ENCODE measurements at places on chromosomes 7 and 10.
A peak's percentile ranks its signal among the peaks of the same experiment; 100 is the strongest.

GRCh38 chr7:87152897-87153641 lies 816 bp downstream of the DMTF1 start:
- H3K27ac ChIP-seq, result peak overlapping the region; percentile 95
- peaks cover 5% of the 10 kb centered on the region for H3K4me1 ChIP-seq
- H3K27me3 ChIP-seq, result no peaks in the 10 kb centered on the region
- DNase-seq, result peak; percentile 54
- H3K4me3 ChIP-seq, result peak overlapping the region; percentile 71
- peaks cover 19% of the 10 kb centered on the region for H3K36me3 ChIP-seq

GRCh38 chr7:158591944-158592343 lies 4.3 kb upstream of the PTPRN2 start:
- no peak overlapping the region for H3K27ac ChIP-seq
- no peaks in the 10 kb centered on the region for H3K27me3 ChIP-seq
- no peaks in the 10 kb centered on the region for H3K4me1 ChIP-seq
- no peak for DNase-seq
- H3K36me3 ChIP-seq, result no peaks in the 10 kb centered on the region

- no peaks in the 10 kb centered on the region for H3K36me3 ChIP-seq
- H3K27me3 ChIP-seq, result no peaks in the 10 kb centered on the region
- no peak overlapping the region for H3K27ac ChIP-seq
- no peaks in the 10 kb centered on the region for H3K4me1 ChIP-seq
- H3K4me3 ChIP-seq, result no peak overlapping the region
- DNase-seq, result no peak
Observed at GRCh38 chr10:93071674-93072224, 1.9 kb upstream of the CYP26A1 start.

DNA sequence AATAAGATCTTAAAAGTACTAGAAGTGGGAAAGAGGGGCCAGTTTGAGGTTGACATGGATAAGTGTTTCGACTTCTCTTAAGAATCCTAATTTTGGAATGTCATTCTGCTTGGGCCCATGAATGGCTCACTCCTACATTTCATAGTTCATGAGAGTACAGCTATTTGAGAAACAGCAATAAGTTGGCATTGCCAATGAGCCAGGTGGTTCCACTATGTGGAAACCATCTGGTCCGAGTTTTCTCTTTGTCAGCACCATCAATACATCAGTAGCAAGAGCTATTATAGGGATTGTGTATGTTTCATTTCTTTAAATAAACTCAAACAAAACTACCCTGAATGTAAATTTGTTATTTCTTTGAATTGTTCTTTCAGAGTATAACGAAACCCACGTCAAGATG lies 78.1 kb upstream of the NEBL start:
- H3K4me3 ChIP-seq, result no peak overlapping the region
- no peaks in the 10 kb centered on the region for H3K4me1 ChIP-seq
- no peaks in the 10 kb centered on the region for H3K36me3 ChIP-seq

GRCh38 chr10:49173853-49174252 lies 14.3 kb downstream of the TMEM273 start:
- H3K4me1 ChIP-seq, result no peaks in the 10 kb centered on the region
- no peaks in the 10 kb centered on the region for H3K36me3 ChIP-seq
- H3K4me3 ChIP-seq, result no peak overlapping the region
- H3K27me3 ChIP-seq, result no peaks in the 10 kb centered on the region

DNA sequence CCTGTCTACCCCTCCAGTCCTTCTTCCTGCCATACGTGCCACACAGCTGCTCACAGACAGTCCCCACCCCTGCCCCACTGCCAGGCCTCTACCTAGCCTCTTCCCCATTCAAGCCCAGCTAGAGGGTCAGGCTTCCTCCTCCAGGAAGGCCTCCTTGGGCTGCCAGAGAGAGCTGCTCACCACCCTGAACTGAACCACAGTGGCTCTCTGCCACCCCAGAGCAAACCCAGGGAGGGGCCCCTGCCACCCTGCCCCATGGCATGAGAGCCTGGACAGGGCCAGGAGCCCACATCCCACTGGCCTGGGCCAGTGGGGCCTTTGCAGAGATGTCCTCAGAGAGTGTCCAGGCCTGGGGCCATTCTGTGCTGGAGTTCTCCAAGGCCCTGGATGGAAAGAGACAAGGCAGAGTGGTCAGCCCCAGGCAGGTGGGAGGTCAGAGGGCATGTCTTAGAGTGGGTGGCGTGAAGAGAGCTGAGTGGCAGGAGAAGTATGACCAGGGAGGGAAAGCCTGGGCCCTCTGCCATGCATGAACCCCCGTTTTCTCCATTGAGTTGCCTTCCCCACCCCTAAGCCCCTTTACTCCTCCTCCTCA lies 40.4 kb downstream of the TMEM270 start:
- no peak overlapping the region for H3K27ac ChIP-seq
- H3K4me1 ChIP-seq, result peaks cover 11% of the 10 kb centered on the region
- no peaks in the 10 kb centered on the region for H3K36me3 ChIP-seq
- no peak overlapping the region for H3K4me3 ChIP-seq

DNA sequence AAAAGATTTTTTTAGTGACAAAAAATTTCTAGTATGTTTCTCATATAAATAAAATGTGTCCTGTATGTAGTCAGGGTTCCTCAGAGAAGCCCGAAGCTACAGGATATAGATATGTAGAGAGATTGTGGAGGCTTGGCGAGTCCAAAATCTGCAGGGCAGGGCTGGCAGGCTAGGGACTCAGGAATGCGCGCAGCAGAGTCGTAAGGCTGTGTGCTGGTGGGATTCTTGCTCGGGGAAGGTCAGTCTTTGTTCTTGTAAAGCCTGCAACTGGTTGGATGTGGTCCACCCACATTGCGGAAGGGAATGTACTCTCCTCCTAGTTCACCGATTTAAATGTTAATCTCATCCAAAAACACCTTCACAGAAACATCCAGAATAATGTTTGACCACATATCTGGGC lies 30.6 kb downstream of the LHPP start:
- no peaks in the 10 kb centered on the region for H3K36me3 ChIP-seq
- no peak overlapping the region for H3K27ac ChIP-seq
- H3K27me3 ChIP-seq, result no peaks in the 10 kb centered on the region
- no peaks in the 10 kb centered on the region for H3K4me1 ChIP-seq

- H3K27me3 ChIP-seq, result no peaks in the 10 kb centered on the region
- no peak overlapping the region for H3K4me3 ChIP-seq
- H3K4me1 ChIP-seq, result no peaks in the 10 kb centered on the region
- DNase-seq, result no peak
- H3K27ac ChIP-seq, result no peak overlapping the region
Observed at GRCh38 chr10:129055225-129055624, 411.8 kb upstream of the MGMT start.

- H3K4me3 ChIP-seq, result no peak overlapping the region
- no peak overlapping the region for H3K27ac ChIP-seq
- H3K27me3 ChIP-seq, result no peaks in the 10 kb centered on the region
- H3K4me1 ChIP-seq, result peaks cover 47% of the 10 kb centered on the region
Observed at GRCh38 chr10:5622186-5622960, 44.0 kb downstream of the ASB13 start.

DNA sequence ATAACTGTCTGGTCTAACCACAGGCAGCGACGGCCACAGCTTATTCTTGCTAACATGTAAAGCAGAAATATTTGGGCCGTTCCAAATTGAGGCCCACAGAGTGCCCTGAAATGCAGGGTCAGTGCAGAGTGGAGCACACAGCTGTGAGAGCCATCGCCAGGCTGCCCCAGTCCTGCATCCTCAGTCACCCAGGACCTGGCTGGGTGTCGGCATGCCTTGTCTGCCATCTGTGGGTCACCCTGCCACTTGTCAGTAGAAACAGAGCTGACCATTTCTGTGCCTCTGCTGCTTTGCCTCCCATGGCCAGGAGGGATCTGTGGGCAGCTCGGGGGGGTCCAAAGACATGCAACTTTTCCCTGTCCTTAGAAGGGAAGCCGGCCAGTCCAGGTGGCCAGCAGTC lies 57.3 kb upstream of the BTBD16 start:
- no peaks in the 10 kb centered on the region for H3K4me1 ChIP-seq
- peaks cover 44% of the 10 kb centered on the region for H3K36me3 ChIP-seq
- H3K4me3 ChIP-seq, result no peak overlapping the region
- no peaks in the 10 kb centered on the region for H3K27me3 ChIP-seq

DNA sequence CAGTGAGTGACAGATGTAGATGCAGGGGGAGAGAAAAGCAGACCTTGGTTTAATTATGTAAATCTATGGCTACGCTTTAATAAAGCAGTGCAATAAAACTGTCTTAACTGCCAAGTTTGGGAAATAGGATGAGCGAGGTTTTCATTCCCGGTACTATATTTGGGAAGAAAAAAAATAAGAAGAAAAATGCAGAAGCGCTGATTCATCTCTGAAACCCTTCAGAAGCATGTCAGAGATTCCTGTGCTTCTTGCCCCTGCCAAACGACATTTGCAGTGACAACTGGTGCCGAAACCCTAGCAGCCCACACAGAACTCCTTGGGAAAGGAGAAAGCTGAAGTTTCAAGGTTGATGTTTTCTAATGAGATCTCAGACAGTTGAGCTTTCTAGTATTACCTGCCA lies 380.7 kb downstream of the REEP3 start:
- DNase-seq, result no peak
- H3K36me3 ChIP-seq, result no peaks in the 10 kb centered on the region
- H3K4me3 ChIP-seq, result no peak overlapping the region
- no peaks in the 10 kb centered on the region for H3K27me3 ChIP-seq

GRCh38 chr10:129792141-129792540 lies 171.9 kb downstream of the EBF3 start:
- no peak overlapping the region for H3K27ac ChIP-seq
- H3K36me3 ChIP-seq, result no peaks in the 10 kb centered on the region
- no peak for DNase-seq
- peaks cover 4% of the 10 kb centered on the region for H3K4me1 ChIP-seq

DNA sequence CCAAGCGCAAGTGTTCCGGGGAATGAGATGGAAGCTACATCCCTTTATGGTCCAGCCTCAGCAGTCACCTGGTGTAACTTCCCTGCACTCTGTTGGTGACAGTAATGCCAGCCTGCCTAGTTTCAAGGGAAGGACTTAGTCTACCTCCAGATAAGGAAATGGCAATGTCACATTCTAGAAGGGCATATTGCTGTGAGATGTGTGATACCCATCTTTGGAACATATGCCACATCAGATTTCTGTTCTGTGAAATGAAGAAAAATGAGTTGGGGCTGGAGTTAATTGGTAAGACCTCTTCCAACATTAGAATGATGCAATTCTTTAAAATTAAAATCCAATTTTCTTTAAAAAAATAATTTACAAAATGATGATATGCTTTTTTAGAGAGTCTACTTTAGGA lies 212.0 kb downstream of the LRMDA start:
- 0 out of 2 replicates have a peak, but pooled peaks cover 3% of the 10 kb centered on the region for H3K27me3 ChIP-seq
- no peak overlapping the region for H3K27ac ChIP-seq
- H3K4me3 ChIP-seq, result no peak overlapping the region
- no peak for DNase-seq

GRCh38 chr10:100009793-100010676 lies at the start of gene DNMBP:
DNMBP (minus strand) TSS chr10:100009947; CDS start chr10:99972124, 37,823 bp downstream.
- peak; percentile 82 for DNase-seq
- peak within 1 kb of the TSS; percentile 90 for H3K4me3 ChIP-seq
- H3K4me1 ChIP-seq, result peaks cover 13% of the 10 kb centered on the region

GRCh38 chr7:2776401-2776800 lies 67.7 kb downstream of the GNA12 start:
- H3K27me3 ChIP-seq, result no peaks in the 10 kb centered on the region
- DNase-seq, result no peak
- H3K4me3 ChIP-seq, result no peak overlapping the region
- H3K27ac ChIP-seq, result no peak overlapping the region

DNA sequence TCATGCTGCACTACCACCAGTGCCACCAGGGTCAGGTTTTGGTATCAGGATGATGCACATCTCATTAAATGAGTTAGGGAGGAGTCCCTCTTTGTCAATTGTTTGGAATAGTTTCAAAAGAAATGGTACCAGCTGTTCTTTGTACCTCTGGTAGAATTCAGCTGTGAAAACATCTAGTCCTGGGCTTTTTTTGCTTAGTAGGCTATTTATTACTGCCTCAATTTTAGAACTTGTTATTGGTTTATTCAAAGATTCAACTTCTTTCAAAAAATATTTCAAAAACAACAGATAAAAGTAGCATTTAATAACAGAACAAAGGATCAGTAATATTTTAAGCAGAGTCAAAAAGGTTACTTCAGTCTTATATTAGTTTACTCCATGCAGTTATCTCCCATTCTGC lies 6.4 kb upstream of the ZNF716 start:
- H3K4me1 ChIP-seq, result no peaks in the 10 kb centered on the region
- no peaks in the 10 kb centered on the region for H3K27me3 ChIP-seq
- H3K4me3 ChIP-seq, result no peak overlapping the region

- H3K27ac ChIP-seq, result no peak overlapping the region
- no peaks in the 10 kb centered on the region for H3K4me1 ChIP-seq
- H3K27me3 ChIP-seq, result no peaks in the 10 kb centered on the region
- H3K4me3 ChIP-seq, result no peak overlapping the region
- H3K36me3 ChIP-seq, result peaks cover 14% of the 10 kb centered on the region
Observed at GRCh38 chr7:141624763-141625162, 73.6 kb downstream of the AGK start.

GRCh38 chr7:115462301-115463015 lies 540.6 kb downstream of the MDFIC start:
- no peaks in the 10 kb centered on the region for H3K27me3 ChIP-seq
- no peaks in the 10 kb centered on the region for H3K4me1 ChIP-seq
- no peak overlapping the region for H3K27ac ChIP-seq
- no peaks in the 10 kb centered on the region for H3K36me3 ChIP-seq
- H3K4me3 ChIP-seq, result no peak overlapping the region

GRCh38 chr10:48614481-48615390 lies 9.9 kb upstream of the ARHGAP22 start:
- H3K36me3 ChIP-seq, result no peaks in the 10 kb centered on the region
- H3K27me3 ChIP-seq, result no peaks in the 10 kb centered on the region
- H3K4me1 ChIP-seq, result no peaks in the 10 kb centered on the region
- H3K27ac ChIP-seq, result no peak overlapping the region
- DNase-seq, result no peak
- H3K4me3 ChIP-seq, result no peak overlapping the region

DNA sequence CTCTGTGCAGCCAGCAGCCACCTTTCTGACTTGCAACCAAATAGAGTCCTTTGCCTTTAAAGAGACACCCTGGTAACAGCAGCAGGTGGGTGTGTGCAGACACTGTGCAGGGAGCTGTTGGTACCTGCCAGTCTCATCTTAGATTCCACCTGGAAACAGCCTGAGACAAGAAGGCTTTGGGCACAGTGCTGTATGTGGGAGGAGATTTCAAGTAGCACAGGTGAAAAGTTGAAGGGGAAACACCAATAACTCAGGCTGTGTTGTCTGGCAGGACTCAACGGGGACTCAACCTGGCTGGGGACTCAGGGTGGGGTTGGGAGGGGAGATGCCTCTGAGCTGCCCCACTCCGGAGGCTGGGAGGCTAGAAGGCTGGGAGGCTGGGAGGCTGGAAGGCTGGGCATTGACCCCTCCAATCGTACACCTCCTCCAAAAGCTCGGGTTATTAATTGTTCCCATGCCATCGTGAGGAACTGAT lies 6.7 kb downstream of the CPXM2 start:
- DNase-seq, result no peak
- no peaks in the 10 kb centered on the region for H3K4me1 ChIP-seq
- no peak overlapping the region for H3K27ac ChIP-seq
- no peaks in the 10 kb centered on the region for H3K36me3 ChIP-seq

DNA sequence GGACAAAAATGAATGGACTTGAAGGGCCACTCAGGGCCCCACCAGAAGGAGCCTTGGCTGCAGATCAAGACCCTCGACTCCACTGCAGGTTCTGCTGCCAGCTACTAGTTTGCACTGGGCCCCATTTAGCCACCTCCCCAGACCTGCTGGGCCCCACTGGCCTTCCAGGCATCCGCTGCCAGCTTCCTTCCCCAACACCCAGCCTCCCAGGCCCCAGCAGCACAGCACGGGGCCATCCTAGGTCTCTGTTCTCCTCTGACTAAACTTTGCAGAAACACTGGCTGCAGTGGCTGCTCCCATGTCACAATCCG lies 277.4 kb upstream of the KLF14 start:
- no peaks in the 10 kb centered on the region for H3K36me3 ChIP-seq
- peaks cover 22% of the 10 kb centered on the region for H3K4me1 ChIP-seq
- no peak overlapping the region for H3K27ac ChIP-seq
- H3K27me3 ChIP-seq, result no peaks in the 10 kb centered on the region
- DNase-seq, result no peak
- H3K4me3 ChIP-seq, result no peak overlapping the region

Data from SJCRH30 (cell line).